Nucleus accumbens (tissue), 56 donors: ENCODE measurements at places on chromosomes 11 and 22.

DNA sequence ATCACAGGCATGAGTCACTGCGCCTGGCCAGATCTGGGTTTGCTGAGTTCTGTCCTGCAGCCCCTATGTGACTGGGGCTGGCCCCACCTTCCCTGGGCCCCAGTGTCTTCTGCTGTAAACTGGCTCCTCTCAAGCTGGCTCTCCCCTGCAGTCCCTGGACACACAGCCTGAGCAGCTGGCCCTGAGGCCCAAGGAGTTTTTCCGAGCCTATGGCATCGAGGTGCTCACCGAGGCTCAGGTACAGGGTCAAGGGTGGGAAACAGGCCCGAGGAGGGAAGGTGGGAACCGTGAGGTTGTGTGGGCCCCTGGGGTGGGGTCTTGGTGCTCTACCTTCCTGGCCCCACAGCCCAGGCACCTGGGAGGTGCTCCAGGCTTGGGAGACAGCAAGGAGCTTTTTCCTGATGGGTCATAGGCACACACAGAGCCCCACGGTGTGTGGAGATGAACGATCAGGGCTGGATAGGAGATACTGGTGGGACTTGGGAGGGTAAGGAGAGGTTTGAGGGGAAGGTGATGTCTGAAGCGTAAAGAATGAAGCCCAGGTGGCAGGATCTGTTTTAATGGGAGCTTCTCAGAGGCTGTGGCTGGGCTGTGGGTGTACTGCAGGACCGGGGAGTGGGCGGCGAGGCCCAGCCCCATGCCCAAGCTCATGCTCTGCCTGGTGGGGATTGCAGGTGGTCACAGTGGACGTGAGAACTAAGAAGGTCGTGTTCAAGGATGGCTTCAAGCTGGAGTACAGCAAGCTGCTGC, 6.4 kb upstream of the LZTR1 start:
- DNase-seq: no peak

DNA sequence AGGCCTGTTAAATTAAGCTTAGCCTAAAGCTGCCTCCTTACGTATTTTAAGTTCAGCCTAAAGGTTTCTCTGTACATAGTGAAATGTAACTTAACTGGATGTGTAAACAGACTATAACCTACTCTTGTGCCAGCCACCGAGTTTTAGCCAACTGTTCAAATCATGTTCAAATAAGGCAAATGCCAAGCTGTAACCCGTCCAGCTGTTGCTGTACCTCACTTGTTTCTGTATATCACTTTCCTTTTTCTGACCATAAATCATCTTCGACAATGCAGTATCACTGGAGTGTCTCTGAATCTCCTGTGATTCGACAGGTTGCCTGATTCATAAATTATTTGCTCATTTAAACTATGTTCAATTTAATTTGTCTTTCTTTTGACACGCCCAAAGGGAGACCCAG, 4.0 kb upstream of the PLAAT5 start:
- DNase-seq: no peak

DNA sequence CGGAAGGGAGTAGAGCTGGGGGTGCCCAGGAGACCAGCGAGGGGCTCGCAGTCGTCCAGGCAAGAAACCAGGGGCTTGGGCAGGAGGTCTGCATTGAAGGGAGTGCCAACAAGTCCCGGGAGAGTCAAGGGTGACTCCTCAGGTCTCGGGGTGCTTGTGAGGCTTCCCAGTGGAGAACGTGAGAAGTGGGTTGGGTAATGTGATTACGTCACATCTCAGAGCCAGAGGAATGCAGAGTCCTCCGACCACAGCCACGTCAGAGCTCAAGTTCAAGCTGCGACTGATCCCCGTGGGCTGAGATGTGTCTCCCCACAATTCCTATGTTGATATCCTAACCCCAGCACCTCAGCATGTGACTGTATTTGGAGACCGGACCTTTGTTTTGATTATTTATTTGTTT, 89.7 kb upstream of the SHANK2 start:
- no peak for DNase-seq

DNA sequence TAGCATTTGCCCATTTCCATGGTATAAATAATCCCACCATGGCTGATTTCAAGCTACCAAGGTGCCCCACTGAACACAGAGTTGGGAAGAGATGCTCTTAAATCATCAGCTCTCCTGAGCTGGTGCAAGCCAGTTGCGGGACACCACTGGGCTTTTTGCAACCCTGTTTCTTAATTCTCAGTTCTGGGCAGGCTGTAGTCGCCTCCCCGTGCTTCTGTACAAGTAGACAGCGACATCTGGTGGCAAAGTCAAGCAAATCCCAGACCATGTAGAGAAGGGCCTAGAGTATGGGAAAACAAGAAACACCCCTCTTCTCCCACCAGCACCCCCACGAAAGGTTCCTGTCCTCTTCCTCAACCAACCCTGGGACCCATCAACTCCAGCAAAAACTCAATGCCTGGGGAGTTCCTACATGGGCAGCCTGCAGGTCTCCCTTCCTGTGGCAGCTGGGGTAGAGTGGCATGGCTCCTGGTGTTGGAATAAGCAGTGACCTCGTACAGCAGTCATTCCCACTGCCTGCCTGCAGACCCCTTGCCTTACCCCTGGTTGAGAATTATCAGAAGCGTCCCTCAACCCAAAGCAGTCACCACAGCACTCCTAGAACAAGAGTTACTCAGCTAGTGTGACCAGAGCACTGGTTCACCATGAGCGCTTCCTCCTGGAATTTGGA, 68.4 kb downstream of the IGLL5 start:
- DNase-seq: no peak

DNA sequence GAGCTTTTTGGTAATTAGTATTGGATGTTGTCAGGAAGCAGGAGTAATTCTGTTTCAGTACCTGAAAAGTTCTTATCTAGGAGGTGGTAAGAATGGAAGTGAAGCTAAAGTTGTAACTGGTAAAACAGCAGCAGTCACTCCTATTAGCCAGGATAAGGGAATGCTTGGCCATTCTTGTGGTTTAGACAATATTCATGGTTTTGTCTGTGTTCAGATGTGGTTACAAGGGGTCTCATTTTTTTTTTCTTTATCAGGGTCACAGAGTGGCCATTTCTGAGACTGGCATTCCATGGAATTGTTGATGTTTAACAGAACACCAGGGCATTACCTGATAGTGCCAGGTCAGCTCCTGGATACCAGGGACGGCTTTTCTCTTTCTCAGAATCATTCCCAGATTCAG, 23.8 kb downstream of the TAF1D start:
- no peak for DNase-seq

DNA sequence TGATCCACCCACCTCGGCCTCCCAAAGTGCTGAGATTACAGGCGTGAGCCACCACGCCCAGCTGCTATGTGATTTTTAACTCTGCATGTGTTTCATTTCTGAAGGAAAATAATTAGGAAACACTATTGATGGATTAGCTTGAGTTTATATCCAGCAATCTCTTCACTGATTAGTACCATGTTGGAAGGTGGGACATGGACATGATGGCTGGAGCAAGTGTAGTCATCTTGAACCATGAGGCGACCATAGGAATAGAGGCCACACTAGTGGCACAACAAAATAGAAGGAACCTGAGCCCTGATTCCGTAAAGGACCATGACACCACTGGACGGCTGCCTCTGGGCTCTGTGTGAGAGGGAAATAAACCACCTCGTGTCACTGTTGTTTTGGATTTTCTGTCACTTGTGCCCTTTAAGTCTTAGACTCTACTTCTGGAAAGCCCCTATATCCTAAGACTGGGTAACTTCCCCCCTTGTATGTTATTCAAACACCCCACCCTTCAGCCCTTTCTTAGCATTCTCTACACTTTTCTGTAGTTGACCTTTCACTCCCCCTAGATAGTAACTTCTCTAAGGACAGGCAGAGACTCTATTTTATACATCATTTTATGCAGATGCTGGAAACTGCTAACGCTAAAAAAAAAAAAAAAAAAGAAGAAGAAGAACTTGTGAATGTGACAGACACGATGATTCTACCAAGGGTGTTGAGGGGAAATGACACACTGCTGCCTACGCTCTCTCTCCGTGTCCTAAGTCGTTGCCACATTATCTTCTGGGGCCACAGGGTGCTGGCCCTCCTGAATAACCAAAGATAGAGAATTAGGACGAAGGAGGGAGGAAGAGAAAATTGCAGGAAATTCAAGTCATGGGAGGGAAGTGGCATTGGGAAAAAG, 2.7 kb upstream of the VPS37C start:
- DNase-seq: no peak

DNA sequence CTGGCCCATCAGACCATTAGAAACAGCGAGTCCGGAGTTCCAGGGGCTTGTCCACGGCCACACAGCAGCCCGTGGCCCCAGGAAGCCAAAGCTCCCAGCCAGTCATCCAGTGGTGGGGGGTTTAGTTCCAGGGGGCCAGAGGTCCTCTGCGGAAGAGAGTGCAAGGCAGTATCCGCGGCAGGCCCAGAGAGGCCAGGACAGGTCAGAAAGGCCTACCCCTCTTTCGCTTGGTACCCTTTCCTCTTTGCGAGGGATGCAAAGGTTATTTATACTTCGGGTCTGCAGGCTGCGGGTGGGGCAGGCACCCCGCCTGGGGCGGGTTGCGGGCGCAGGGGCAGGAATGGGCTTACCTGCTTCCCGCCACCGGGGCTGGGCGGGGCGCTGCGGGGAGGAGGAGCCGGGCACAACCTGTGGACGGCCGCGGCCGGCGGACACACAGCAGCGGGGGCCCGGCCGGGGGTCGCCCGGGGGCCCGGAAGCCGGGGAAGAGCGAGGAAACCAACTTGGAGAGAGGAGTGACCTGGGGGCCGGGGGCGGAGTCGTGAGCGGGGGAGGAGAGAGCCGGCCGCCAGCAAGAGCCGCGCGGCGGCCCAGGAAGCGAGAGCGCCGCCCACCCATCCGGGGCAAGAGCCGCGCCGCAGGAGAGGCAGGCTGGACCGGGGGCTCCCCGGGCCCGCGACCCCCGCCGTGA, at the start of gene SH3BP1:
TSS of gene SH3BP1 (plus strand) at position 600 of the 691 bp plus-strand sequence. CDS start 119 bp downstream, outside the sequence.
- no peak for DNase-seq

DNA sequence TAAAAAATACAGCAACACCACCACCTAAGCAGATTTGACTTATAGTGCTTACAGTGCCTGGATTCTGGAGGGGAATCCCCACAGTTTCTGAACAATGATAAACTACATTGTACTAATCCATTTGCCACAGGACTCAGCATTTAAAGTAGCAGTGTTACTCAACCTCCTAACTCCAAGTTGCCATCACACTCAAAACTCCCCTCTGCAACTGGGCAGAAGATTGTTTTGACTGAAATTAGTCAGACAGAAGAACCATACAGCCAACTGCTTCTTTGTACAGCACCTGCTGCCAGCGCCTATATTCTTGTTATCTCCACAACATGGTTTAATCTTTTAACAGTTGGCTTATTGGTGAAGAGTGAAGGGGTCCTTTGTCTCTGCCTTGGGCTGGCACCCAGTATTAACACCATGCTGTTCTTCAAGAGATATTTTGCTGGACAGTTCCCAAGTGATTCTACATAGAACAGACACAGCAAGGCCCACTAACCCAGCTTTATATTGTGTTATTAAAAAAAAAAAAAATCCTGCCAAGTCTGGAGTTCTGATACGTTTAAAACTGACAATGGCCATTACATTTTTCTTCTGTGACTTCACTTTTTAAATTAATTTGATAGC, 273.2 kb downstream of the DCDC1 start:
- no peak for DNase-seq

- no peak for DNase-seq
Measured at GRCh38 chr11:96054870-96055705, 131.2 kb upstream of the MTMR2 start.

GRCh38 chr11:15493921-15494620, 379.3 kb downstream of the INSC start:
- no peak for DNase-seq

- DNase-seq: no peak
Measured at GRCh38 chr11:126115127-126115495, 52.4 kb upstream of the CDON start.

GRCh38 chr11:36224209-36224882, 64.9 kb downstream of the COMMD9 start:
- DNase-seq: no peak

DNA sequence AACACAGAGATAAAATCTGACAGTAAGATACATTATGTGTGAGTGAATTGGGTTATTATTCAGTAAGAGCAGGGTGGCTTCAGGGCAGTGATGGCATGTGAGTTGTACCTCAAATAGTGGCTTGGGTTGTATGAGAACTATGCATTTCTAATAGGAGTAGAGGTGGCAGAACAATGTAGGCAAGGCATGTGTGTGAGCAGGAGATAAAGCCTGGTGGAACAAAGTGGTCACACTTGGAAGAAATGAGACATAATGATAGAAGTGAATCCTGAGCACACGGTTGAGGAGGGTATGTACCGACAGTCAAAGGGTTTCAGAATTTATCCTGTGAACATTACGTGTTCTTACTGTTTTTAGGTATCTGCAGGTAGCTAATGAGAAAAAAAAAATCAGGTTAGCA, 159.3 kb downstream of the CASP12 start:
- DNase-seq: no peak

GRCh38 chr11:28412029-28412428, 303.8 kb downstream of the METTL15 start:
- DNase-seq: no peak

GRCh38 chr11:36628141-36628540, 30.1 kb upstream of the RAG2 start:
- no peak for DNase-seq

- DNase-seq: no peak
Measured at GRCh38 chr11:117876059-117876340, 458 bp downstream of the FXYD6 start.

DNA sequence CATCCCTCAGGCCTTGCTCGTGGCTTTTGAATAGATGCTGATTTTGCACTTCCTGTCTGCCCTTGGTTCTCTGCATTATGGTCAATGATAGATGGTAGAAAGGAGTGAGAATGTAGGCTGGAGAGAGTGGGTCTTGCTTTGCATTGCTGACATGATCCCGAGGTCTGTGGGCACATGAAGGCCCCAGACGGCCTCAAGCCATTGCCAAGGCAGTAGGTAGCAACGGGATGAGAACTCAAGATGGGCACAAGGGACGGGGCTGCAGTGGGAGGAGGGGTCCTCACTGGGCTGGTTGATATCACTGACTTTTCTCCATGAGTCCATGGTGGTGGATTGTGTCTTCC, 54.0 kb downstream of the GAB4 start:
- DNase-seq: no peak

GRCh38 chr11:114274637-114275036, 21.6 kb upstream of the NNMT start:
- DNase-seq: no peak

DNA sequence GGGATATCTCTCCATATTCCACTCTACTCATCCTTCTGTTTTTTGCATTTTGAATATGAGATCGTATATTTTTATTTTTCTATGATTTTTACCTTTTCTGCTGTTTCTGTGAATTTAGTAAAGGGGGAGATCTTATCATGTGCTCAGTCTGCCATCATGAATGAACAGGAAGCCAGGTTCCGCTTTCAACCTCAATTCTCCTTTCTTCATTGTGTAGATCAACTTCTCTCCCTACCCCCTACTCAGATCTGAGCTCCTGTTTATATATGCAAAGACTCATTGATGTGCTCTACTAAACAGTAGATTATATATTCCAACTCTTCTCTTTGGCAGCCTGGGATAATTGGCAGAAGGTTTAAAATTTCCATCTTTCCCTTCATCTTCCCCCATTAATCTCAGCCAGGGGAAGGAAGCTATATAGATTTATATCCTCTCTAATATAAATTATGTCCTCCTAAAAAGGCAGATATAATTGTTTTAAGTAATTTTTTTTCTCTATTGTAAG, 336.7 kb upstream of the PLET1 start:
- DNase-seq: no peak

GRCh38 chr11:72668629-72669347, 5.4 kb downstream of the PDE2A start:
- no peak for DNase-seq
